Ammon's horn (tissue), 1 donor: ENCODE measurements at places on chromosomes 7 and 10.

GRCh38 chr7:131493581-131493980 is 62.8 kb downstream of the PODXL start:
- peak; percentile 73 for DNase-seq

GRCh38 chr10:52965509-52965908 is 192.9 kb upstream of the MBL2 start:
- no peak for DNase-seq

GRCh38 chr10:110821508-110821907 is 50.2 kb upstream of the PDCD4 start:
- DNase-seq, result no peak

- no peak for DNase-seq
Measured at GRCh38 chr10:70509757-70510147, 31.2 kb downstream of the PALD1 start.

- no peak for DNase-seq
Measured at GRCh38 chr10:48670978-48671913, 13.4 kb upstream of the WDFY4 start.

DNA sequence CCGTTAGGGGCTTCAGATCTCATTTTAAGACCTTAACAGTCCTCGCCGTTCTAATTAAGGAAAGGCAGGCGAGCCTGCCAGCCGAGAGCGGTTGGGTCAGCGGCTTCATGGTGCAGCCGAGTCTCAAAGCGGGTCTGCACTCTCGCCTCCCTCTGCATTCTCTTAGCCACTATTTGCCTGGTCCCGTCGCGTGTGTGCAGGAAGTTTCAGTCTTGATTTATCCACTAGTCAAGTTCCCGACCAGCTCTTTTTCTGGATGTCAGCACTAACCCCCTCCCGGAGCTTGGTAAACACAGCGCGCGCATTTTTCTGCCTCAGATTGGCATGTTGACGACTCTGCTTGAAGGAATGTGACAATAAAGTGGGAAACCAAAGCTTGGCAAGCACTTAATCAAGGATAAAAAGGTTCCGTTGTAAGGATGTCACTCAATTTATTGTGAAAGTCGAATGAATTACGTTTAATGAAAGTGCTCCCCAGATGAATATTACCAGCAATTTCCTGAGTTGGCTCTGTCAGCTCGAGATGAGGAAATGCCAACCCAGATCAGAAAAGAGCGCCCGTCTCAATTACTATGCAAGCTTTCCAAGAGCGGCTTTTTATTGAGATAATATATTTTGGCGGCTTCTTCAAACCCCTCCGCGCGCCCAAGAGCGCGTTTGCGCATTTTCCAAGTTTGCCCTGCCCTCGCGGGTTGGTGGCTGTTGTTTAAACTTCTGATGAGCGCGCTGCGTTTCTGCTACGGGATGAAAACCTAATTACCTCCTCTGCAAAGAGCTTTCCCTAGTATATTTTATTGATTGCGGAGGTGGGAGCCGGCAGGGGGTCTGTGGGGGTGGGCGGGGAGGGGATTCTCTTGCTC is 7.9 kb downstream of the NXPH1 start:
- no peak for DNase-seq

DNA sequence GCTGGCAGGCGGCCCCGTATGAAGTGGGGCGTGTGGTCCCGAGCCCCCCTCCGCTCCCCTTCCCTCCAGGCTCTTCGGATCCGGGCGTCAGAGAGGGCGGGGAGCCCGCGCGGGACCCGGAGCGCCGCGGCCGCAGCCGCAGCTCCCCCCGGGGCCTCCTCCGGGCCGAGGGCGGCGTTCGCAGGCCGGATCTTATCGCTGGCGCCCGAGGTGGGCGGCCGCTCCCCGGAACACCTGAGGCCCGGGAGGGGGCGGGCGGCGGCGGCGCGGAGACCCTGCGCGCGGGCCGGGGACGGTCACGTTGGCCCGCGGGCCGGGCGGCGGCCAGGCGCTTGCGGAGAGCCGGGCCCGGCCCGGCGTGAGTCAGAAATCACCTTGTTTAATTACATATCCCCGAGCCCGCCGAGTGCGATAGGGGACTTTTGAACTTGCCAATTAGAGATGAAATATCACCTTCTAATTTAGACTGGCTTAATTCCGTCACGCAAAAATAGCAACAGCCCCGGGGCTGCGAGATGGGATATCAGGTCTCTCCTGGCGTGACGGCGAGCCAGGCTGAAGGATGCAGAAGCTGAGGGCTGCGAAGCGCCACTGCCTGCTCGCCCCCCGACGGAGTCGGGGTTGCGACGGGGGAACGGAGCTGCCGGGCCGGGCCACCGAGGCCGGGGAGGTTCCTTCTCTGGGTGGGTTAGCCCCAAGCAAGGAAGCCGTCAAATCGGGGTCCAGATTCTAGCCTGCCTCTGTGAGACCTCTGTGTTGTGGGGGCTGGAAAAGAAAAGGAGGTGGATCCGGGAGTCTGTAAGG is 43.4 kb downstream of the LDB3 start:
- peak; percentile 45 for DNase-seq

DNA sequence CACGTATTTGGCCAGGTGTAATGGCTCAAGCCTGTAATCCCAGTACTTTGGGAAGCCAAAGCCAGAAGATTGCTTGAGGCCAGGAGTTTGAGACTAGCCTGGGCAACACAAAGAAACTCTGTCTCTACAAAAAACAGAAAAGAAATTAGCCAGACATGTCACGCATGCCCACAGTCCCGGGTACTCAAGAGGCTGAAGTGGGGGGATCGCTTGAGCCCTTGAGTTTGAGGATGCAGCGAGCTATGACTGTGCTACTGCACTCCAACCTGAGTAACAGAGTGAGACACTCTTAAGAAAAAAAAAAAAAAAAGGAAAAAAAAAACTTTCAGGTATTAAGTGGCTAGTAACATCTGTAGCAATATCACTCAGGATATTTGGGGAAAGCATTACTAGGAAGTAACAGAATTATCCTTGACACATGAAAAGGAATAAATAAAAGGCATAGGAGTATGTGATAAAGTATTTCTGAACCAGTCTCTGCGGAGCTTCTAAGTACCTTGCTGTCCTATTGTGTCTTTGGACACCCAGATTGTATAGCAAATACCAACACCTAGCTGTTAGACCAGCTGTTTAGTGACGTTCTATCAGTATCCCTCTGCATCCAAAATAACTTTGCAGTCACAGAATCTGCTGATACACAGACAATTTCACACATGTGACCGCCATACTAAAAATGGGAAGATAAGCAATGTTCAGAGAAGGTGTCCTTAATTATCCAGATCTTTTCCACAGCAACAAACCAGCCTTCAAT is 74.4 kb downstream of the CYTH3 start:
- DNase-seq, result no peak

DNA sequence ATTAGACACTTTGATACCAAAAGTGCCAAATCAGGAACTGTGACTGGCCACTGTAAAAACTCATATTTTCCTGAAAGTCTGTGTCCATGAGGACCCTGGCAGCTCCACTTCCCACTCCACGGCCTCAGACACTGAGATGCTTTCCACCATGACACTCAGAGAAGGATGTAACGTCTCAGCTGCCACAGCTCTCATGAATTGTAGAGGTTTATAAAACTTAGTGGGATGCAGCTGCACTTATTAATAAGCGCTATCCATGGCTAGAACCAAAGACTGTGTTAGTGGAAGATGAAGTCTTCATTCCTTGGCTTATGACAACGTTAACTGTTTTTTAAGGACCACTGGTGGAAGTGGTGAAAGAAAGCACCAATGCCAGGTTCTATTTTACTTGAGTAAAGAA is 121.0 kb downstream of the ITIH5 start:
- no peak for DNase-seq

DNA sequence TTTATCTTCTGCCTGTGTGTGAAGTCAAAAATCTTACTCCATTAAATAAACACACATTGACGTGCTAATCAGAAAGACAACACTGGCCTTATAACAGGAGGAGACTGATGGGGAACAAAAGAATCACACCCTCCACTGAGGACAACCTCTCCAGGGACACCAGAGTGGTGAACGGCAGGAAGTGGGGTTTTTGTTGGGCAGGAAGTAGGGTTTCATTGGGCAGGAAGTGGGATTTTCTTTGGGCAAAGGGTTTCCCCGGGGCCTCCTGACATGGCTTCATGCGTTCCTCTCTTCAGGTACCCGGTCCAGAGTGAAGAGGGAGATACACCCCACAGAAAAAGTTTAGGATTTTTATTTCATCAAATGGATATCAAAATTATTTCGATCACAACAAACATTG is 30.6 kb downstream of the ADARB2 start:
- DNase-seq, result no peak

- no peak for DNase-seq
Measured at GRCh38 chr10:48480397-48481374, 124.2 kb downstream of the ARHGAP22 start.

- DNase-seq, result peak; percentile 21
Measured at GRCh38 chr10:104127411-104127810, 5.4 kb downstream of the SFR1 start.

DNA sequence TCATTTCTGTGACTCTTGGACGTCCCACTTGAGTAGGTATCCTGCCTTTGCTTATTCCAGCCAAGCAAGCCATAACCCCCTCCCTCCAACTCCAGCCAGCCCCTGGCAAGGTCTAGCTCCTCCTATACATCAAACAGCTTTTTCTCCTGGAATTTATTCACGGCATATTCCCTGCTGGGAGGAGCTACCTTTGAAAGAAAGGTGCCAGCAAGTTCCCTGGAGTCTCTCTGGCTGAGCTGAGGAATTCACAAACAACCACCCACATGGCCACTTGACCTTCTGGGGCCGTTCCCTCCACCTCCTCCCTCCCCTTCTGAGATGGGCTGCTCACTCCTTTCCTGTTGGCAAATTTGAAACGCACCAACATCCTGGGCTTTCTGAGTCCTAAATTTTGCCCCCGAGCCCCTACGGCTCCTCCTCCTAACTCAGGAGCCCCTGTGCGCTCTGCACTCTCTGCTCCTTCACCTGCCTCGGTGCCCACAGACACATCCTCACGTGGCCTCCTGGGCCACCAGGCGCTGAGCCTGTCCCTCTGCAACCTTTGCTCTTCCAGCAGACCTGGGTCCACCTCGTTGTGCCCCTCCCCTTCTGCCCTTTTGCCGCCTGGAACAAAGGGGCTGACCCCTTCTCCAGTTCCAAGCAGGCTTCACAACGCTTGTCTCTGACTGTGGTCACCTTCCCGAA is 48.0 kb downstream of the HSPA12A start:
- DNase-seq, result no peak

- peak; percentile 16 for DNase-seq
Measured at GRCh38 chr7:134963036-134963435, 23.3 kb upstream of the AGBL3 start.

- DNase-seq, result no peak
Measured at GRCh38 chr7:18212308-18212707, 184.7 kb upstream of the PRPS1L1 start.

- no peak for DNase-seq
Measured at GRCh38 chr7:46811529-46811928, 770.4 kb downstream of the TNS3 start.

DNA sequence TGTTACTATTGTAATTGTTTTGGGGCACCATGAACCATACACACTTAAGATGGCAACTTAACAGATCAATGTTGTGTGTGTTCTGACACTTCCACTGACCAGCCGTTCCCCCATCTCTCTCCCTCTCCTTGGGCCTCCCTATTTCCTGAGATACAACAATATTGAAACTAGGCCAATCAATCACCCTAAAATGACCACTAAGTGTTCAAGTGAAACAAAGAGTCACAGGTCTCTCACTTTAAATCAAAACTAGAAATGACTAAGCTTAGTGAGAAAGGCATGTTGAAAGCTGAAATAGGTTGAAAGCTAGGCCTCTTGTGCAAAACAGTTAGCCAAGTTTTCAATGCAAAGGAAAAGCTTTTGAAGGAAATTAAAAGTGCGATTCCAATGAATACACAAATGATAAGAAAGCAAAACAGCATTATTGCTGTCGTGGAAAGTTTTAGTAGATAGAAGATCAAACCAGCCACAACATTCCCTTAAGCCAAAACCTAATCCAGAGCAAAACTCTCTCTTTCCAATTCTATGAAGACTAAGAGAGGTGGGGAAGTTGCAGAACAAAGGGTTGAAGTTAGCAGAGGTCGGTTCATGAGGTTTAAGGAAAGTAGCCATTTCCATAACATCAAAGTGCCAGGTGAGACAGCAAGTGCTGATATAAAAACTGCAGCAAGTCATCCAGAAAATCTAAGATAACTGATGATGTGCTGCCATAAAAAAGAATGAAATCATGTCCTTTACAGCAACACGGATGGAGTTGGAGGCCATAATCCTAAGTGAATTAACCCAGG is 90.6 kb downstream of the MTPN start:
- DNase-seq, result no peak

GRCh38 chr7:18420748-18421147 is 74.8 kb upstream of the HDAC9 start:
- no peak for DNase-seq

DNA sequence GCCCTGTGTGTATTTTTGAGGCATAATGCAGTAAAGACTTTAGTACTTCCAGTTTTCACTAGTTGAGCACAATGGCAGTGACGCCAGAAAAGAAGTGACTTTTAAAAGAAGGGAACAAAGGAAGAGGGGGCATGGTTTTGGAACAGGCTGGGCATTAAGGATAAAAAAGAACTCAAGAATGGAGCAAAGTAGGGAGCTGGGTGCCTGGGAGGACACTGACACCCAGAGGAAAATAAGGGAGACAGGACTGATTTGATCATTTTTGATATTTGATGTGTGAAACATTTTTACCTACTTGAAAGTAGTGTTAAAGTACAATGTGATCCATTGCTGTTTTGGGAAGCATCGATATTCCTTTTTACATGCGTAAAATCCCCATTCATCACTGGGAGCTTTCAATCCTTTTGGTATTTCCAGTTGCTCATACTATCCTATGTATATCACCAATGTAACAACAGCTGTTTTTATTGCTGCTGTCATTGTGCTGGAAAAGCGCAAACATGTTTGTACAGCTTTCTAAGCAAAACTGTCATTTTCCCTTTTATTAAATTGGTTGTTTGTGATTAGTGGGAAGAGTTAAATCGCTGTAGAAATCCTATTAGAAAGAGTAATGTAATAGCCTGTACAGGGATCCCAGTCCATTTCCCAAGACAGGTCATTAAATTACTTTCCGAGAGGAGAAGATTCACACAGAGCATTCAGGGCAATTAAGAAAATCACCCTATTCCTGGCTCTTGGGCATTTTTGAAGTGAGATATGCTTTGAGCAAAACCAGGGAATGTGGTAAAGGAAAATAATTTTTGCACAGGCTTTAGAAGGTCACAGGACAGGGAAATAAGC is 85.2 kb downstream of the ADAM12 start:
- peak; percentile 27 for DNase-seq

DNA sequence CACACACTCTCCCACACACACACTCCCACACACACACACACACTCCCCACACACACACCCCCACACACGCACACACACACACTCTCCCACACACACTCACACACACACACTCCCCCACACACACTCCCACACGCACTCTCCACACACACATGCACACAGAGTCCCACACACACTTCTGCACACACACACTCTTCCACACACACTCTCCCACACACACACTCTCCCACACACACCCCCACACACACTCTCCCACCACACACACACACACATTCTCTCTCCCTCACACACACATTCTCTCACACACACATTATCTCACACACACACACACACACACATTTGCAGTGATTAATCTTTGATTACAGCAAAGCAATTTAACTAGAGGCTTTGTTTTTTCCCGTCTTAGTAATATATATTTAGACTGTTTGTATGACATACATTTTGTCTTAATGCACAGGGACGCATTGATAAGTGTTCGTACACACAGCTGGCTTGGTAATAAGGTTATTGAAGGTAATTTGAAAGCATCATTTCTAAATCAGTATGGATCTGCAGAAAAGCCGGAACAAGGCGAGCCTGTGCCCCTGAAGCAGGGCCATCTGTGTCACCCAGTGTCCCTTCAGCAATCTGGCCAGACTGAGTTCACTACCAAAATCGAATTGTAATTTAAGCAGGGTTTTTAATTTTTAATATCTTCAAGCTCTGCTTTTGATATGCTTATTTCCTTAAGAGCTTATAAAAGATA is 69.9 kb upstream of the SH2B2 start:
- DNase-seq, result no peak
